ENCODE measurements at places on chromosomes 6 and 20.

DNA sequence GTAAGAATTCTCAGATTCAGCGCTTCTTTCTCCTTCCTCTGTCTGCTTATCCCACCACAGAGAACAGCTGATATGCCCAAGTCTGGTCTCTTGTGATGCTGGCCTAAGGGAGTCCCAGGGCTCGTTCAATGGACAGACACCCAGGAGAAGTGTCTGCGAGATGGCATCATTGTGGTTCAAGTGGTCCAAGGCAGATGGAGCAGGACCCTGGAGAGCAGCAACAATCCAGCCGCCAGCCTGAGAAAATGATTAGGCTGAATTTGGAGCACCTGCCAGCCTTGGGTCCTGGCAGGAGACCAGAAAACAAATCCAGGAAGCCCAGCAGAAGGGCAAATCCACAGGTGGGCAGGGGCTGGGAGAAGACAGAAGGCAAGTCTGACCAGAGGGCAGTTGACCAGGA lies 145.8 kb downstream of the PTPRT start:
- no peak for DNase-seq

GRCh38 chr6:55953335-55953734 lies 77.9 kb upstream of the BMP5 start:
- no peak for DNase-seq

GRCh38 chr6:137417396-137417795 lies 76.8 kb downstream of the OLIG3 start:
- no peak for DNase-seq

DNA sequence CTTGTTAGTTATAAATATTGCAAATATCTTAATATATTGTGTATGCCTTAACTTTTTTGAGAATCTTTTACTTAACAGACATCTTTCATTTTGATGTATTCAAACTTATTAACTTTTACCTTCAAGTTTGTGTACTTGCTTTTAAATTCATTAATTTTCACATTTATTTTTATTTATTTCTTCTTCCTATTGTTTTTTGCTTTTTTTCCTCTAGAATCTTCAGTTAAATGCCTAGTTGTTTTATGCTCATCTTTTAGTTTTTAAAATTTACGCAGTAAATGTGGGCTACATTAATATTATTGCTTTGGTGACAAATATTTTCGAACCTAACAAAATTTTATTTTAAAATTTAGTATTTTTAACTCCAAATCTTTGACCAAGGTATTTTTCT lies 89.0 kb downstream of the TNFAIP3 start:
- DNase-seq, result no peak

- no peak for DNase-seq
These were observed 624 bp upstream of the NPEPL1 start for GRCh38 chr20:58691773-58692578.

All from iPS DF 19.7 (cell line).